ENCODE measurements at places on chromosomes 3 and 15. TPM values are rescaled to one million over a fixed set of nuclear protein-coding genes. Genes with fewer than 3 reads are reported as not detected.

Gene CD200R1
- 7.8 TPM for total RNA-seq

- DNase-seq, result no peak
Measured at GRCh38 chr3:134685929-134686802, 35.3 kb upstream of the KY start.

DNA sequence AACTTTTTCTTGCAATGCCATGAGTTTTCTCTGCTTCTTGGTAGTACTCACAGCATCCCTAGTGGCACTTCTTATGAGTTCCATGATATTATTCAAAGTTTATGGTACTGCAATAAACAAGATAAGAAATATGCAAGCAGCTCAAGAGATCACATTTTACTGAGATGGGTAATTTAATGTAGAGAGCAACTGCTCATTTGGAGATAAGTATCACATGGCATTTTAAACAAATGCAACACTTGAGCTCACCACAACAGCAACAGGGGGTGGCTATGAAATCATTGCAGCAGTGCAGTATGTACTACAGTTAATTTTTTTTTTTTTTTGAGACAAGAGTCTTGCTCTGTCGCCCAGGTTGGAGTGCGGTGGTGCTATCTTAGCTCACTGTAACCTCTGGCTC lies 85.1 kb downstream of the WDR49 start:
- no peak for DNase-seq

DNA sequence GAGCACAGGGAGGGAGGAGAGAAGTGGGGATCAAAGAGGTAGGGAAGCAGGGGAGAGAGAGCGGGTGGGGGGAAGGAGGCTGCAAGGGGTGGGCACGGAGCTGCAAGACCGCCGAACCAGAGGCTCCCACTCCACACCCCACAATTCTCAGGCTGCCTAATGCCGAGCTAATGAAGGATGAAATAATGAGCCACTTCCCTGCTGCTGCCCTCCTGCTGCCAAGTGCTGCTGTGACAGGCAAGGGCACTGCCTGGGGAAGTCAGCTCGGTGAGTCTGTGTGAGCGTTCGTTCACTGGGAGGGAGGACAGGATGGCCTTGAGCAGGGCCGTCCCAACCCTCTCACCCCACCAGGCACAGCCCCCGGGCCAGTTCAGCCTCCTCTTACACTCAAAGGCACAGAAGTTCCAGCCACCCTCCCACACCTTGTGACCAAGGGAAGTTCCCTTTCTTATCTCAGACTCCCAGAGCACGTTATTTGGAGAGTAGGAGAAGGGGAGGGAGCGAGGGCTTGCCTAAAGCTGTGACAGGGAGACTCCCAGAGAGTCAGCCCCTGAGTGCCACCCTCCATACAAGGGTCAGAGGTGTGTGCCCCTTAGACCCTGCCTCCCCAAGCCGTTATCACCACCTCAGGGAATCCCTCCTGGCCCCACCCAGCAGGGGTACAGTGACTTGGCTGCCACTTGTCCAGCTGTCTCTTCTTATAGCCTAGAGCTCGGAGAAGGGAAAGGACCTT lies 12.4 kb downstream of the GLYCTK start:
- no peak for DNase-seq

DNA sequence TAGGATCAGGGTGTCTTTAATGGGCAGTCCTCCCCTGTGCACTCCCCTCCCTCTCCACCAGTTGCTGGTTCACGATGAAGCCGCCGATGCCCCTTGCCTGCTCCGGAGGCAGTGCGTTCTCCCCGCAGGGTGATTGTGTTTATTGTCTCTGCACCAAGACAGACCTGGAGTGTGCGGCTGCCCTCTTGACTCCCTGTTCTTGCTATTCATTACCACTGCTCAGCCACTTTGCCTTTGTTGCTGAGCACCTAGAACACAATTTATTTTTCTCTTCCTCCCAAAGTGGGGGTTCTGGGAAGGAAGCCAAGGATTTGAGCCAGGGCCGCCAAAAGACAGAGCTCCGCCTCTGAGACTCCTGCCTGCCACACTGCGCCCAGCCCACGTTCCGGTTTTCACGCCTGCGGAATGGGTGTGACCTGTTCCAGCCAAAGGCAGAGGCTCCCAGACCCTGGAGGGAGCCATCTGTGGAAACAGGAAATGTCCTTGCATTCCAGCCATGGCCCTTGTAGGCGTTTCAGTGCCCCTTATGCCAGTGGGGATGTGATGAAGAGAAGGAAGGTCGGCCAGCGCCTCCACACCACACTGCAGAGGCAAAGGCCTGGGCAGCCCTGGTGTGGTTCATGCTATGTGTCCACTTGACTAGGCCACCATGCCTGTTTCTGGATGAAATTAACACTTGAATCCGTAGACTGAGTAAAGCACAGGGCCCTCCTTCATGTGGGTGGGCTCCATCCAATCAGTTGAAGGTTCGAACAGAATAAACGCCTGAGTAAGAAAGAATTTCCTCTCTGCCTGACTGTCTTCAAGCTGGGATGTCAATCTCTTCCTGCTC lies 85.8 kb downstream of the HMG20A start:
- DNase-seq, result no peak

GRCh38 chr15:80607287-80607980 lies 87.7 kb upstream of the ABHD17C start:
- no peak for DNase-seq

DNA sequence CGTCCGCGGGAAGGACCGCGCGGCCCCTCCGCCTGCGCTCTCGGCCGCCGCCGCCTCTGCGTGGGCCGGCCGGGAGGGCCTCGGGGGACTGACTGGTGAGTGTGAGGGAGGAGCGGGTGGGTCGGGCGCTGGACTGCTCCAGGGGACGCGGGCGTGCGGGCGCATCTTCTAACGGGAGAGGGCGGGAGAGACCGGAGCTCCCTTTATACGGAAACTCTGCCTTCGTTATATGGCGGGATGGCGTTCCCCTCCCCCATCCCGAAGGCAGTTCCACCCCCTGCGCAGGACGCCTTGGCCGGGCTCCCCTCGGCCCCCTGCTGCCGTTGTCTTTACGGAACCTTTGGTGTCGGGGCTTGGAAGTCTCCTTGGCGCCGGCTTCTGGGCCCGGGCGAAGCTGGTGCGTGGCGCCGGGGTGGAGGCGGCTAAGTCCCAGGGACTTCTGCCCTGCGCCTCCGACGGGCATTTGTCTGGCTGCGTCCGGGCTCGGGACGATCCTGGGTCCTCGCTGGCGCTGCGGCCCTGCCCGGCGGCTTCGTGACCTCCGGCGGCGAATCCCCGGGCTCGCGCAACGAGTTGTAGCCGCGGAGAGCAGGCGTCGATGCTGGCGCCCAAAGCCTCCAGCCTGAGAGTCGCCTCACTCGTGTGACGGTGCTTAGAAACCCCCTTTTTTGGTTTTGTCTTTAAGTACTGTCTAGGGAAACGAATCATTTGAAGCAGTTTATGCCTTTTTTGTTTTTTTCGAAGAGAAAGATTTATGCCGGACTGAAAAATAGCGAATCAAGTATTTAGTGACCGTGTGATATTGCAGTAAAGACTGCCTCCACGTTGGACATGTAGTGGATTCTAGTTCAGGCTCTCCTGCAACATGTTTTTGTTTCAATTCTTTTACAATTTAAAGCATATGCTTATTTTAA lies 623 bp downstream of the ZNF639 start:
- DNase-seq, result peak; percentile 70

- no peak for DNase-seq
Measured at GRCh38 chr15:60761505-60761845, 282.5 kb upstream of the ICE2 start.

- DNase-seq, result no peak
Measured at GRCh38 chr15:43439268-43439667, 53.7 kb downstream of the TP53BP1 start.

Gene CXCR6
- total RNA-seq, result 26.5 TPM

GRCh38 chr3:103991461-103992115 lies 1375.1 kb upstream of the ALCAM start:
- DNase-seq, result no peak

Gene GPR149
- total RNA-seq, result not detected

DNA sequence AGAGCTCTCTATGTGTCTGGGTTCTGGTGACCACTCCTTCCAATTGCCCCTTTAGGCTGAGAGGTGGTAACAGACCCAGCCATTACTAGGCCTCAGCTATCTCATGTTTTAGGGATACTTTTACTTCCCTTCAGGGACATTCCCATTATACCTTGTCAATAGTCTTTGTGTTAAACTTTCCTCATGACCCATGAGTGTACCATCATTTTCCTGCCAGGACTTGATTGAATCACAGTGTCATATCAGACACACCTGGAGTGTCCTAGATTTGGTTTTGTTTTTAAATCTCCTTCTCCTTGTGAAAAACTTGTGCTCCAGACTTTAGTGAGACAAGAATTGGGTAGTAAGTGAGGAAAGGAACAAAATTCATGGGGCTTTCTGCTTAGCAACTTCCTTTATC lies 136.6 kb downstream of the KCNAB1 start:
- no peak for DNase-seq

Gene CYP1A1
- total RNA-seq, result 4.7 TPM

DNA sequence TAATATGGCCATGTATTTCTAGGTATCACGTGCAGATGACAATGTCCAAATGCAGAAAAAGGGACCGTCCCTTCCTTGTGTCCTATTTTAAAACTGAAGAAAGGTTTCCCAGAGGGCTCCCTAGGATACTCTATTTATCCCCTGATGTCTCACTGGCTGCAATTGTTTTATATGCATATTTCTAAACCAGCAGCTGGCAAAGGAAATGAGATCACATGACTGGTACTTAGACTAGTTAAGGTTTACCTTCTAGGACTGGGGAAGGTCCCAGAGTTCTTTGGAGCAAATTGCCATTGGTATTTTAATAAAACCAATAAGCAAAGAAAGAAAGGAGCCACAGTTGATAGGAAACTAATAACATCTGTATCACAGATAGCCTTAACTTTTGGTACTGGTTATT lies 29.5 kb downstream of the GTF2E1 start:
- no peak for DNase-seq

GRCh38 chr3:119395923-119396358 lies 67.5 kb downstream of the TMEM39A start:
- no peak for DNase-seq

DNA sequence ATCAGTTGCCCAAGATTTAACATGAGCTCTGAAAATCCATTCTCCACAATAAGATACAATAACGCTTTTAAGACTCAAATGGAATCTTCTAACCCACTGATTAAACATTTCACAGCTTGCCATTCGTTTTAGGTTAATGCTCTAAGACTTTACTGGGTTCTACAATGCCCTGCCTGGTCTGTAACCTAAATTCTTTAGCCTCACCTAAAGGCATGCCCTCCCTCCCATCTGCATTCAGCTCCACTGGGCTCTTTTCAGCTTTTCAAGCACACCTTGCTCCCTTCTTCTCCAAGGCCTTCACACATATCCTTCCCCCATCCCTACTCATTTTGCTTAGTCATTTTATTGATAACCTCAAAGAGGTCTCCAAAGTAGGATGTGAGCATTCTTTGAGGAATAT lies 290.9 kb downstream of the LSAMP start:
- no peak for DNase-seq

- DNase-seq, result no peak
Measured at GRCh38 chr3:185724761-185725160, 100.1 kb downstream of the IGF2BP2 start.

- peak; percentile 84 for DNase-seq
Measured at GRCh38 chr15:90400759-90401314, 12.8 kb downstream of the IQGAP1 start.

DNA sequence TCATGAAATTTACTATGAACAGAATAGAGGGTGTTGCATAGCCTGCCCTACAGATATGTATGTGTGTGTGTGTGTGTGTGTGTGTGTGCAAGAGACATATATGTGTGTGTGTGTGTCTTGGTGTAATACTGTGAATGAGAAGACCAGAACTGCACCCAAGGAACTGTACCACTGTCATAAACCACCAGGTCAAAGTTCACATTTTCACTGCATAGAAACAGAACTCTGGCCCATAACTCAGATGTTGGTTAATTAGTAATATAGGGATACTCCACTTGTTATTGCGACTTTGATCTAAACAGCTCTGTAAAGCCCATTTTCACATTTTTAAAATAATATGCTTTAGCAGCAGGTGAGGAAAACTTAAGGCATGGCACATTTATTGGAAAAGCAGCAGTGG lies 111.8 kb downstream of the IGF2BP2 start:
- DNase-seq, result no peak

Gene KBTBD13
- total RNA-seq, result not detected

- no peak for DNase-seq
Measured at GRCh38 chr3:194730365-194730764, 44.7 kb downstream of the FAM43A start.

GRCh38 chr15:58057559-58057958 lies 8.0 kb downstream of the ALDH1A2 start:
- no peak for DNase-seq

DNA sequence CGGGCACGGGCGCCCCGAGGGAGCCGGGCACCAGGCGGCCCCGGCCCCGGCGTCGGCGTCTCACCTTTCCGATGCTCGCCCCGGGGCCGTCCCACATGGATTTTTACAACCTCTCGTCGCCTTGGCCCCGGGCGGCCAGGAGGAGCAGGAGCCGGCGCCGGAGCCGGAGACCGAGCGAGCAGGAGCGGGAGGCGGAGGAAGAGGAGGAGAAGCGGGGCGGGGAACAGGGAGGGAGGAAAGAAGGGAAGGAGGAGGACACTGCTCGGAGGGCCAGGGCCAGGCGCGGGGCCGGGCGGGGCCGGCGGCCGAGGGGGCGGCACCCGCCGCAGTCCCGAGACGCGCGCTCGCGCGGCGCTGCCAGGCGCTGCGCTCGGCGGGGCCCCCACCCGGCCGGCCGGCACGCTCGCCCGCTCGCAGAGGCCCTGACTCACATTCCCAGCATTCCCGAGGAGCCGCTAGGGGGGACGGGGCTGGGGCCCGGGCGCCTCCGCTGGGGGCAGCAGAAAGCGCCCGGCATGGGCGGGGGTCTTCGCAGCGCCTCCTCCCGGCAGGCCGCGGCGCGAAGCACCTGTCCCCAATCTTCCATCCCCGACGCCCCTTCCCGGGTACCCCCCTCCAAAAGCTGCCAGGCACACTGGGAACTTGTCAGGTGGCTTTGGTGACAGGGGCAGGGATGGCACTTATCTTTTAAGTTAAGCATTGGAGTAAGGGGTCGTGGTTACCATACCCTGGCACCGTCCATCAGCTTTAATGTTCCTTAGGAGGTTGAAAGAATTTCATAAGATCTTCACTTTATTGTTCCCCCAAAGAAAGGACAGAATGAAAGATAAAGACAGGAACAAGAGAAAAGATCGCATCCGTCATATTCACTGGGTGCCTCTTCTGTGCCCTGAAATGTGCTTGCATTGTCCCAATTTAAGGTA lies at the start of gene ERC2:
Gene ERC2 (minus strand): TSS at position 284 of the 923 bp plus-strand sequence.
- DNase-seq, result no peak

GRCh38 chr3:39144748-39145380 lies 8.5 kb downstream of the CSRNP1 start:
- DNase-seq, result no peak

GRCh38 chr3:37202035-37202434 lies 27.7 kb upstream of the LRRFIP2 start:
- DNase-seq, result no peak

Gene KLHL40
- not detected for total RNA-seq

- DNase-seq, result no peak
Measured at GRCh38 chr3:42184651-42185443, 81.1 kb downstream of the CCK start.

Data from activated CD8-positive, alpha-beta T cell treated with anti-CD3 and anti-CD28 coated beads, Interleukin-2, amount 10 ng/mL, durations not matched to agents 7 days and 5 days (primary cell).